ENCODE measurements at places on chromosomes 1 and 21. TPM values are rescaled to one million over a fixed set of nuclear protein-coding genes. Genes with fewer than 3 reads are reported as not detected.

DNA sequence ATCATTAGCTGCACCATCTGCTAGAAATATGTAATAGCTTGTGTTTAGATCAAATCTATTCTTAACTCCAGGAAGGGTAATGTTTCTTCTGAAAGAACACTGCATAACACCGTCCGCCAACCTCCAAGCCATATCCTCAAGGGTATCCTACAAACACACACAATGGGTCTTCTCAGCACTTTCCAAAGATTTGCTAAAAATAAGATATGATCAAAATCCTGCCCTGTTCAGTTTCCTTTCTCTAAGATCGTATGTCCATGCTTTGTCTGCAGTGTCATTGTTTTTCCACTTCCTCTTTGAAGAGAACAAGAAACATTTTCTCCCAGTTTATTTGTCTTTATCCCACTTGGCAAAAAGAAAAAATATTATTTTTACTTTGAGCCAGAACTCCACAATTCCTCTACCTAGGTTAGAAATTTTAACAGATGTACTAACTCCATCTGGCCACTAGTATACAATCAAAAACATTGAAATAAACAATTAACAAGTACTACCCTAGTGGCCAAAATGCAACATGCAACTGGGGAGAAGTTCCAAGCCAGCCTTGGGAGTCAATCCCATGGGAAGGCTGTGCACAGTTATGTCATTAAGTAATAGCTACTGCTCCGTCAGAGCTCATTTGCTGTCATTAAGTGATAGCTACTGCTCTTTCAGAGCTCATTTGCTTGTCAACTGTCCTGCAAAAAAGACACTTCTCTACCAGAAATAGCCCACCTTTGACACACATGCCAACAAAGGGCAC lies 37.8 kb downstream of the FRRS1 start:
- DNase-seq: no peak

DNA sequence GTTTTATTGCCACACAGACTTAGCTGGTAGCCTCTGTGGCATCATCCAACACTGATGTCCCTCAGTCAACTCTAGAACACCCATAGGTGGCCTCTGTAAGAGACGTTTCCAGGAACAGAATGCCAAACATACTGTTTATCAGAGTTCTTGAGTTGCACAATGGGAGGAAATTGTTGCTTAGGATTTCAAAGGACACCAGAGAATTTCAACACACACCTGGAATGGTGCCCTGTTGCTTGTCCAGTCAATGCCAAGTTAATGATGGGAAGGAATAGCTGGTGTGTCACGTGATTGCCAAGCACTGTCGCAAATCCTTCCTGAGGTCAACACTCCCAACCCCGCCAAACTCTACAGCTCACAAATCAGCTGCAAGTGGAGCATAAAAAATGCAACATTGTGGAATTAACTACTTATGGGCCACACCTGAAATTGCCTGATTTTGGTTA lies 28.6 kb upstream of the DUSP23 start:
- peak; percentile 72 for DNase-seq

DNA sequence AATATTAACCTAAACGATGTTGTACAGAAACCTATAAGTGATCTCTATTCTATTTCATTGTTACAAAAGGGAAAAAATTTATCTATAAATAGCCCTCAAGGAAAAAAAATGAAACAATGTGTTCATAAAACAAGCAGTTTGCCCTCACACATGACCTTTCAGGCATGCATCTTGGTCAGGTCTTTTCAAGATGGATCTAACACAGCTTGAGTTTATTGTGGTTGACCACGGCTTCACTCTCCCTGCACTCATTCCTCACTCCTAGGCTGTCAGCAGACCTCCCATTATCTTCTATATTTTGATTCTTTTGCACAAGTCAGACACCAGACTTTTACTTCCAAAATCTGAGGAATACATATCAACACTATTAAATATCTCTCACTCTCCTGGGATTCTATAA lies 544.3 kb downstream of the KCNT2 start:
- DNase-seq: no peak

- no peak for DNase-seq
Observed at GRCh38 chr1:184882957-184883815, 91.1 kb downstream of the NIBAN1 start.

The RAB25 gene
- 140 TPM for polyA plus RNA-seq

GRCh38 chr21:34201001-34201400 lies 127.6 kb downstream of the MRPS6 start:
- no peak for DNase-seq

DNA sequence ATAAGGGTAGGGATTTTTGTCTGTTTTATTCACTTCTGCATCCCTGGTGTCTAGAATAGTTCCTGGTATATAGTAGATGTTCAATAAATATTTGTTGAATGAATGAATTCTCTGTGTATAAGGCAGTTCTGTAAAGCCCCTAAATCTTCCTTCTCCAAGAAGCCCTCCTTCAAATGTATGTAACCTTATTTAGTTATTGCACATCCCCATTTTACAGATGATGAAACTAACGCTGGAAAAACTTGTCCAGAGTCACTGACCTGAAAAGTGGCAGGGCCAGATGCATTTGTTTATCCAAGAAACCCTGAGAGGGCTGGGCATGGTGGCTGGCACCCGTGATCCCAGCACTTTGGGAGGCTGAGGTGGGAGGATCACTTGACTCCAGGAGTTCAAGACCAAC lies 4.3 kb upstream of the LMNA start:
- DNase-seq: no peak

DNA sequence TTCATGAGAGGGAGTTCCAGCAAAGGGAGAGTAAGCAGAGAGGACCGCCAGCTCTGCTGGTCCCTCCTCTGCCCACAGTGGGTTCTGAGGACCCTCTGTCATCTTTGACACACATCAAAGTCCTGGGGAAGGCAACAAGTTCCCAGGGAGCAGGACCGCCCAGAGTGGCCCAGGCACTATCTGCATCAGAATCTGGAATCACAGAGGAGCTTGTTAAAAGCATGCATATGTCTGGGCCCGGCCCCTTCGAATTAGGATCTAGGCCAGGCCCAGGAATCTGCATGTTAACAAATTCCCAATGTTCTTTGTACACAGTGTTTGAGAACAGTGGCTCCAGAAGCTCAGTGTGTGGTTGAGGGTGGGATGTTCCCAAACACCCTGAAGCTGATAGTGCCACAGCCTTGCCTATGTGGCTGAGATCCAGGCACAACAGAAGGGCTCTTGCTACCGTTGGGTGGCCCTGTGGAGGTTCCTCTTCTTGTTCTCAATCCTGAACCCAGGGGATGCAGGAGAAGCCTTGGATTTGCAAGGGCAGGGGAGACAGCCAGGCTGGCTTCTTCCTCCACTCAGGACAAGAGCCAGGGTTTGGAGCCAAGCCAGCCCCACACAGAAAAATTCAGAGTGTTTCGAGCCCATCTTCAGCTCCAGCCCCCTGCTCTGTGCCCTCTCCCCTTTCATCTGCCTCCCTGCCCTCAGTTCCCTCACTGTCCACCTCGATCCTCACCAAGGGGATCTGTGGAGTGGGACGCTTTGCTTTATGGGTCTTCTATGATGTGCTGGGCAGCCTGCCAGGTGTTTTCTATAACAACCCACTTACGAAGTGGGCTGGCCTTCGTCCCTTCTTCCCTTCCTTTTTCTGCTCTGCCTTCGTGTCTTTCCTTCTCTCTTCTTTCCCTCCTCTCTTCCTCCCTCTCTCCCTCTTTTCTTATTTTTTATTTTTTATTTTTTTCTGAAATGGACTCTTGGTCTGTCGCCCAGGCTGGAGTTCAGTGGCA lies 129.0 kb upstream of the TMPRSS2 start:
- DNase-seq: no peak

- no peak for DNase-seq
Observed at GRCh38 chr1:84037758-84038611, 39.1 kb upstream of the TTLL7 start.

The COQ8A gene
- 35.7 TPM for polyA plus RNA-seq

GRCh38 chr1:21901473-21901847 lies 35.6 kb downstream of the HSPG2 start:
- DNase-seq: no peak

The PSEN2 gene
- polyA plus RNA-seq: 19.5 TPM
